ENCODE measurements at places on chromosomes 2 and 18.
A peak's percentile ranks its signal among the peaks of the same experiment; 100 is the strongest.

DNA sequence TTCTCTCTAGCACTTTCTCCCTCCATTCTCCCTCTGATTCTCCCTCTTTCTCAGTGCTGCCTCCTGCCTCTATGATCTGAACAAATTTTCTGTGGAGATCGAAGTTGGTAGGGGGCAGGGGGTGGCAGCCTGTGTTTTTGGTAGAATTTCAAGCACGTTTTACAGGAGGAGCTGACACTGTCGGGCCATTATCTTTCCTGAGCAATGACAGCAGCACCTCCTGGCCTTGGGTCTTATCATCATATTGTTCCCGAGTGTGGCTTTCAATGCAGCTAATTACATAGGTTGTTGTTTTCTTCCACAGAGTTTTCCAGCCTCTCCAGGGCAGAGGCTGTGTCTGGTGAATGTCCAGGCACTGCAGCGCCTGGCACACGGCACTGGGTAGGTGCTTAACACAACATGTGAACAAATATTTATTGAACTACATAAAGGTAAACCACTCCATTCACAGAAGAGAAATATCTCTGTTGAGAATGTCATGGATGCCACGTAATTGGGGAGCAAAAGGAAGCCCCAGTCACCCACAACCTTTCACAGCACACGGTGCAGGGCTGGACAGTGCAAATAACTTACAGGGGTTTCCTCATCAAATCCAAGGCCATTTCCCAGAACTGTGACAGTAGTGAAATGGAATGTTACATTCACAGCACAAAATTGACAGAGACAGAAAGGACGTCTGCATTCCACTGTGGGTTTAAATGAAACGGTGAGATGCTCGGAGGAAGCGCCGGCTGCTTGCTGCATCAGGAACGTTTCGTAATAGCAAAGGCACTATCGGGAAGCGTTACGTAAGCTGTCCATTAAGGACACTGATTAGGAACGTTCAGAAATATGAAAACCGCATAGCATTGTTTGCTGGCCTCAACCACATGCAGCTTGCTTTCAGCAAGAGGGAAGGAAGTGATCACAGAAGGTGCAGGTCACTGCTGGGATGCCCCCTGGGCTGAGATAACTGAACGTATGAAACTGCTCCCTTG, 6.5 kb upstream of the KCNG2 start:
- H3K27ac ChIP-seq, result no peak overlapping the region
- H3K4me3 ChIP-seq, result no peak overlapping the region
- peaks cover 14% of the 10 kb centered on the region for H3K4me1 ChIP-seq
- no peaks in the 10 kb centered on the region for H3K36me3 ChIP-seq

DNA sequence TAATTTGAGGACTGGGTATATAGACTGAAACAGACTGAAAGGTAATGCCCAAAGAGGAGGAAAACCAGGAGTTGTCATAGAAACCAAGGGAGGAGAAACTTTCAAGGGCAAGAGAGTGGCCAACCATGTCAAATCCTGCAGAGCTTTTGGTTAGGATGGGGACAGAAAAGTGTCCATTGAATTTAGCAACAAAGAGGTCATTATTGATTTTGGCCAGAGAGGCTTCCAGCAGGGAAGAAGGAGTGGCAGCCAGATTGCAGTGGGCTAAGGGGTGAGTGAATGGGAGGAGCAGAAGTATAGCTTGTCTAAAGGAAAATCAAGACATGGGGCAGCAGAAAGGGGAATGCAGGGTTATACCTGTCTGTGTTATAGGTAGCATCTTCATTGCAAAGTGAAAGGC, 194.0 kb downstream of the CAMKMT start:
- no peaks in the 10 kb centered on the region for H3K27me3 ChIP-seq
- H3K4me1 ChIP-seq, result peaks cover 3% of the 10 kb centered on the region
- no peak overlapping the region for H3K27ac ChIP-seq
- no peak for DNase-seq

DNA sequence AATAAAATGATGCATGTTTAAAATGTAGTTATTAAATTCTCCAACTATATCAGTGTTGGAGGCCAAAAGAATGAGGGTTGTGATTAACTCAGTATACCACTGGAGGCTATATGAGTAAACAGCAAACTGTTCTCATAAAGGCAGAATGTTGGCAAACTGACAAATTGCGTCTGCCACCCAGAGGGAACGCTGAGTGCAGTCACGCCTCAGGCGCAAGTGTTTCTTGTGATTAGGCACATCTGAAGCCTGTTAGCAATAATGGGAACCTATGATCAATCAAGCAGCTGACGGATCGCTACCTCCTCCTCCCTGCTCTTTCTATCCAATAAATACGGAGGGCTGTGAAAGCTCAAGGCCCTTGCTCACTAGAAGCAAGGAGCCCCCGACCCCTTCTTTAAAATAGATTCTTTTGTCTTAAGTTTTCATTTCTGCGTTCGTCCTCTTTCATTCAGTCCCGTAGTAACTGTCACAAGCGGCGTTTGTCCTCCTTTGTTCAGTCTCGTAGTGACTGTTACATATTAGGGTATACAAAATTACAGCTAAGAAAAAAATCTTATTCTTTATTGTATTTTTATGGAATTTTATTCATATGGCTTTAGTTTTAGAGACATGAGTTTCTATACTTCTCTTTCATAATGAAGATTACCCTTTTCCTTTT, 16.3 kb upstream of the RMND5A start:
- no peak for DNase-seq
- no peaks in the 10 kb centered on the region for H3K36me3 ChIP-seq
- peaks cover 4% of the 10 kb centered on the region for H3K4me1 ChIP-seq
- H3K27me3 ChIP-seq, result peaks cover 6% of the 10 kb centered on the region
- H3K4me3 ChIP-seq, result no peak overlapping the region
- no peak overlapping the region for H3K27ac ChIP-seq

DNA sequence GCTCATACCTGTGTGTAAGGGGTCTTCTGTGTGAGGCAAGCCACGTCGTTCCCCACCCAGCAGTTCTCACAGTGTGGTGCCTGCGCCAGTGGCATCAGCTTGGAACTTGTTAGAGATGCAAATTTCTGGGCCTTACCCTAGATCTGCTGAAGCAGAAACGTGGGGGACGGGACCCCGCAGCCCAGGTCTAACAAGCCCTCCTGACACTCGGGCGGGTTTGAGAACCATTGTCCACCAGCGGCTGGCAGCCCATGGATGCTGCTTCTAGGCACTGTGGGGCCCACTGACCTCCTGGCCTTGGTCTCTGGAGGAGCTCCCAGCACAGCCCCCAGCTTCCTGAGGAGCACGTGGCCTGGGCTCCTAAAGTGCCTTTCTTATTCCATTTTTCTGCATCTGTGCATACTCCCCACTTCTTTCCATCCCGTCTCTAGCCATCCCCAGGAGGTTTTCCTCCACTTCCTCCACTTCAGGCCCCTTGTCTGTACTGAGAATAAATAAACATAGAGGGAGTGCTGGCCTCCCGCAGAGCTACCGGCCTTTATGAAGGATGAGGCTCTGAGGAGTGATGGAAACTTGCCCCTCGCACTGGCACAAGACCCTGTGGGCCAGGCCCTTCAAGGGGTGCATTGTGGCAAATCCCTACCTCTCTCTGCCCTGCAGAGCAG, 94.3 kb downstream of the GALR1 start:
- H3K27me3 ChIP-seq, result peaks cover 6% of the 10 kb centered on the region
- no peak for DNase-seq
- no peaks in the 10 kb centered on the region for H3K36me3 ChIP-seq
- H3K4me1 ChIP-seq, result no peaks in the 10 kb centered on the region

GRCh38 chr2:195016841-195017240, 640.2 kb upstream of the SLC39A10 start:
- DNase-seq, result no peak
- H3K4me3 ChIP-seq, result no peak overlapping the region
- no peaks in the 10 kb centered on the region for H3K27me3 ChIP-seq
- H3K4me1 ChIP-seq, result peaks cover 6% of the 10 kb centered on the region
- no peaks in the 10 kb centered on the region for H3K36me3 ChIP-seq
- H3K27ac ChIP-seq, result no peak overlapping the region

DNA sequence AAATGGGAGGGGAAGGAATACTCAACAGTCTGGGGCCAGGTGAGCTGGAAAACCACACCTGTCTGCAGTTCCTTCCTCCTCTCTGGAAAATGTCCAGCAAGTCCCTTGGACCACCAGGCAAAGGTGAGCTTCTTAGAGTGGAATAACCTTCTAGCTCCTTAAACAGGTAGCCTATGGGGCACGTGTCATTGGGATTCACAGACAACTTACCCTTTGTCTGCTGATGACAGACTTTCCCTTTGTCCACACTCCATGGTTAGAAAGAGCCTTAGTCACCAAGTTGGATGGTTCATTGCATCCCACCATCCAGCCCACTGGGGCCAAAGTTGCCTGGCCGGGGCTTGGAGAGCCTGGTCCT, 98.0 kb upstream of the ITGA6 start:
- no peak for DNase-seq
- no peak overlapping the region for H3K4me3 ChIP-seq
- H3K27ac ChIP-seq, result no peak overlapping the region
- peaks cover 1% of the 10 kb centered on the region for H3K4me1 ChIP-seq
- H3K27me3 ChIP-seq, result no peaks in the 10 kb centered on the region
- no peaks in the 10 kb centered on the region for H3K36me3 ChIP-seq

- peaks cover 81% of the 10 kb centered on the region for H3K36me3 ChIP-seq
- DNase-seq, result no peak
- no peaks in the 10 kb centered on the region for H3K27me3 ChIP-seq
- peak overlapping the region; percentile 90 for H3K4me3 ChIP-seq
- peaks cover 61% of the 10 kb centered on the region for H3K4me1 ChIP-seq
These were observed 16.6 kb downstream of the CFLAR start for GRCh38 chr2:201132518-201132917.

DNA sequence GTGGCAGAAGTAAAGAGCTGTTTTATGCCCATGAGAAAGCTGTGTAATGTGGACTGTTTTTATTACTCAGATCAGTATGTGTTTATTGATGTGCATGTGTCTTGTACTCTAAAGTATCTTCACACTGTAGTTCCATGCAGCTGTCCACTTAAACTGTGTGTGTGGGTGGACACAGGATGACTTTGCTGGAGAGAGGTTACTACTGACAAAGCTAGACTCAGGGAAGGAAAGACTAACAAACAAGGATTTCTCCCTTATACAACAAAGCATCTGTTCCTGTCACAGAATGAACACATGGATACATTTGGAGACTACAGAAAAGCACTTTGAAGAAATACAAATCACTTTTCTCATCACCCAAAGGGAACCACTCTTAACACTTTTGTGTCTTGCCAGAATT, 10.0 kb downstream of the FHOD3 start:
- no peaks in the 10 kb centered on the region for H3K36me3 ChIP-seq
- no peak overlapping the region for H3K27ac ChIP-seq
- H3K4me3 ChIP-seq, result no peak overlapping the region
- H3K4me1 ChIP-seq, result no peaks in the 10 kb centered on the region
- DNase-seq, result no peak

GRCh38 chr2:157334335-157334734, 8.7 kb upstream of the ERMN start:
- peak overlapping the region; percentile 11 for H3K4me3 ChIP-seq
- no peak for DNase-seq
- H3K4me1 ChIP-seq, result peaks cover 89% of the 10 kb centered on the region

GRCh38 chr2:10321622-10322021, 18.9 kb downstream of the HPCAL1 start:
- peaks cover 30% of the 10 kb centered on the region for H3K36me3 ChIP-seq
- no peak for DNase-seq
- no peaks in the 10 kb centered on the region for H3K27me3 ChIP-seq
- H3K27ac ChIP-seq, result no peak overlapping the region
- H3K4me3 ChIP-seq, result no peak overlapping the region
- peaks cover 72% of the 10 kb centered on the region for H3K4me1 ChIP-seq

DNA sequence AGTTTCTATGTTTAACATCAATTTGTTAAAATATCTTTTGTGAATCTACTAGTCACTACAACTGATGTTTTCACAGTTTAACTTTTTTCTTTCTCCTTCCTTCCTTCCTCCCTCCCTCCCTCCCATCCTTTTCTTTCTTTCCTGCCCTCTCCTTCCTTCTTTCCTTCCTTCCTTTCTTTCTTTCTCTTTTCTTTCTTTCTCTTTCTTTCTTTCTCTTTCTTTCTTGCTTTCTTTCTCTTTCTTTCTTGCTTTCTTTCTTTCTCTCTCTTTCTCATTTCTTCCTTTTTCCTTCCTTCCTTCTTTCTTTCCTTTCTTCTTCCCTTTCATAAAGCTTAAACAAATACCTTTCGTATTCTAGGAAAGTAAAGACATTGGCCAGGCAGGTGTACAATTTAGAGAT, 2083.0 kb upstream of the CELF4 start:
- H3K4me3 ChIP-seq, result no peak overlapping the region
- no peak for DNase-seq
- H3K27ac ChIP-seq, result no peak overlapping the region
- no peaks in the 10 kb centered on the region for H3K4me1 ChIP-seq
- H3K27me3 ChIP-seq, result no peaks in the 10 kb centered on the region
- H3K36me3 ChIP-seq, result no peaks in the 10 kb centered on the region

GRCh38 chr2:28898048-28898447, 3.6 kb downstream of the WDR43 start:
- no peak for DNase-seq
- H3K27me3 ChIP-seq, result no peaks in the 10 kb centered on the region
- H3K27ac ChIP-seq, result peak overlapping the region; percentile 22
- peaks cover 64% of the 10 kb centered on the region for H3K4me1 ChIP-seq

GRCh38 chr18:48106976-48107781, 176.7 kb upstream of the SMAD2 start:
- H3K27ac ChIP-seq, result no peak overlapping the region
- H3K4me1 ChIP-seq, result no peaks in the 10 kb centered on the region
- no peaks in the 10 kb centered on the region for H3K36me3 ChIP-seq

DNA sequence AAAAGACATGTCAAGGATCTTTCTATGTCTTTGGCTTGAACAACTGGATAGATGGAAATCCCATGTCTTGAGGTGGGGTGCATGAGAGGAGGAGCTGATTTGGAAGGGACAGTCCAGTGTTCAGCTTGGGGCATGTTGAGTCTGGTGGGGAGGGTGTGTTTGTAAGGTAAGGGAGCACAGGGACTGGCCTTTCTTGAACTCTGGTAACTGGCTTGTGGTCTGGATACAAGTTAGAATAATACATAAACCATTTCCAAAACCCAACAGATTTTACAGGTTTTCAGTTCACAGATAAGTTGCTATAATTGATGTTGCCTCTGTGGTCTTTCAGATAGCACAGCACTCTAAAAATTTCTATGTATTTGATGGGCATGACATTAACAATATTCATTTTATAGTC, 24.2 kb downstream of the RHBDD1 start:
- no peak overlapping the region for H3K4me3 ChIP-seq
- no peak overlapping the region for H3K27ac ChIP-seq
- H3K36me3 ChIP-seq, result peaks cover 22% of the 10 kb centered on the region
- peaks cover 35% of the 10 kb centered on the region for H3K4me1 ChIP-seq

DNA sequence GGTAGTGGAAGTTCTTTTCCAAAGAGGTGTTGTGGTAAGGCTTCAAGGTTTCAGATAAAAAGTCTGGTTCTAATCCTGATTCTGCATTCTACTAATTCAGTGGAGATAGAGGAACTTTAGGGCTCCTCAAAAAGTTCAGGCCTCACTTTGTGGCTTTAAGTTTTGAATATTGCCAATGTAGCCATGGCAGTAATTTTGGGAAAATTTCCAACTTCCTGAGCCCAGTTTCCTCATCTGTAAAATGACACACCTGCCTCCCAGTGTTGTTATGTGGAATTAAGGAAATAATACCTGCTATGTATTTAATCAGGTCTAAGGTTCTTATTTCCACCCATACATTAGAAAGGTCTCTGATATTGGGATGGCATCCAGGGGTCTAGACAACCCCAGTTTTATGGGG, 147.6 kb upstream of the ITGA6 start:
- no peaks in the 10 kb centered on the region for H3K36me3 ChIP-seq
- no peak overlapping the region for H3K27ac ChIP-seq
- peaks cover 14% of the 10 kb centered on the region for H3K4me1 ChIP-seq
- no peak overlapping the region for H3K4me3 ChIP-seq
- DNase-seq, result no peak

Data from activated T-cell treated with anti-CD3 and anti-CD28 coated beads, Interleukin-2, amount 50 U/mL, for 24 hours (primary cell).